Hematopoietic multipotent progenitor cell treated with erythropoietin and hydrocortisone succinate and interleukin-3 and kit ligand, for 15 days (in vitro differentiated cells): ENCODE measurements at places on chromosomes 13 and 19.

- DNase-seq, result no peak
Measured at GRCh38 chr13:51003642-51004041, 94.1 kb downstream of the RNASEH2B start.

DNA sequence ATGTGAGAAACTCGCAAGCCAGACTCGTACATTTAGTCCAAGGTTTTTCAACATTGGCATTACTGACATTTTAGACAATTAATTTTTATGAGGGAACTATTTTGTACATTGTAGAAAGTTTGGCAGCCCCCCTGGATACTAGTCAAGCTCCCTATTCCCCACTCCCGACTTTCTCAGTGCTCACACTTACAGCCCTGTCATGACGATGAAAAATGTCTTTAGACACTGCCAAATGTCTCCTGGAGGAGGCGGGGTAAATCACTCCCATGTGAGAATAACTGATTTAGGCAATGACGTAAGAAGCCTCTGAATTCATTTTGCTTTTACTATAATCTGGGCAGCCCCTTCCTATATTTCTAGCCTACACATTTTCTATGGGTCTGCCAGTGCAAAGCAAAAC, 535.8 kb upstream of the KLHL1 start:
- no peak for DNase-seq

- no peak for DNase-seq
Measured at GRCh38 chr19:4870025-4870700, 2.7 kb upstream of the PLIN3 start.

- no peak for DNase-seq
Measured at GRCh38 chr19:51242881-51243630, 7.8 kb upstream of the SIGLECL1 start.

DNA sequence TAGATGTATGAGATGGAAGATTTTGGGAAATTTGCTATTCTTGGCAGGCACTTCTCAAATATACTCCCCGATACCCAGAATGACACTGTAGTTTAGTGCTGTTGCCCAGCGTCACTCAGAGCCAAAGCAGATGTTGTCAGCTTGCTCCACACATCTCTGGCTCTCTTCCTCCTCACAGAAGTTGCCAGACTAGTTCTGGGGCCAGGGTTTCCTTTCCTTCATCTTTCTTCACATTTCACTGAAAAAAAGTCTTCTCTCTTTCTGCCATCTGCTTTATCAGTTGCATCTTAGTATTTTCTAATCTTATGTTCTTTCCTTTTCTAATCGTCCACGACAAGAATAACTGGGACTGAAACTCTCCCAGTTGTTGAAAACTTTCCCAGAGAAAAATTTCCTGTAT, 251.4 kb downstream of the RGCC start:
- no peak for DNase-seq

DNA sequence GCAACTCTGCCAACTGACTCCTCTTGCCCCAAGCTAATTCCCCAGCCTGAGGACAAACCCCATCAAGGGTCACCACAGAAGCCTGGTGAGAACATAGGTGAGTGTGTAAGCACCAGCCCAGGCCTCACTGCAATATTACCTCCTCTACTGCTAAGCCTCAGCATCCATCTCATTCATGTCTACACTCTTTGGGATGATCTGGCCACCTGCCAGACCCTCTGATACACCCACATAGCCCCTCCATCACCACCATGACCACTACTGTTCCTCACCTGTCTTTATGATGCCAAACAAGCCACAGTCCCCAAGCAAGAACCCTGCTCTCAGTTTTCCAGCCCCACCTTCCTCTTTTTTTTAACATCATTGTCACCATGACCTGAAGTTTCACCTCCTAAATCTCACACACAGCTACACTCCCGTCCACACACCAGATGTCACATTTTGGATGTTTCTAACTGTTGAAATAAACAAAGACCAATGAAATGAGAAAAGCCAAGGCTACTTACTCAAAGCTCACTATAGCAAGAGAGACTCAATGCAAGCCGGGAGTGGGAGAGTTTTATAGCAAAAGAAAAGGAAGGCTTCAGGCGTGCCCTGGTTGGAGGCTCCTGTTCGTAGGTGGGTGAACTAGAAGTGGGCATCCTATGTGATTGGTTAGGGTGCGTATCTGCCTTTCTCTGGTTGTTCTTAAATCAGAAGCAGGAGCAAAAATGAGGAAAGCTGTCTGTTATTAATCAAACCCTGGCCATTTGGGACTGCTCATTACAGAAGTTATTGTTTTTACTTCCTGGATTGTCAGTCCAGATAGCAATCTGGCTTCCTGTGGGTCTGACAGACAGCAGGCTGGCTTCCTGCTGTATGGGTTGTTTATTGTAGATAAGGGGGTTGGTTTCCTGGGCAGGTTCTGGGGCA, 2.0 kb downstream of the ZNF792 start:
- DNase-seq, result no peak

- DNase-seq, result peak; percentile 96
Measured at GRCh38 chr19:15640294-15640903, at the start of gene CYP4F3. TSS of gene CYP4F3 (plus strand) at chr19:15640897. CDS start at chr19:15641416, 519 bp downstream.

DNA sequence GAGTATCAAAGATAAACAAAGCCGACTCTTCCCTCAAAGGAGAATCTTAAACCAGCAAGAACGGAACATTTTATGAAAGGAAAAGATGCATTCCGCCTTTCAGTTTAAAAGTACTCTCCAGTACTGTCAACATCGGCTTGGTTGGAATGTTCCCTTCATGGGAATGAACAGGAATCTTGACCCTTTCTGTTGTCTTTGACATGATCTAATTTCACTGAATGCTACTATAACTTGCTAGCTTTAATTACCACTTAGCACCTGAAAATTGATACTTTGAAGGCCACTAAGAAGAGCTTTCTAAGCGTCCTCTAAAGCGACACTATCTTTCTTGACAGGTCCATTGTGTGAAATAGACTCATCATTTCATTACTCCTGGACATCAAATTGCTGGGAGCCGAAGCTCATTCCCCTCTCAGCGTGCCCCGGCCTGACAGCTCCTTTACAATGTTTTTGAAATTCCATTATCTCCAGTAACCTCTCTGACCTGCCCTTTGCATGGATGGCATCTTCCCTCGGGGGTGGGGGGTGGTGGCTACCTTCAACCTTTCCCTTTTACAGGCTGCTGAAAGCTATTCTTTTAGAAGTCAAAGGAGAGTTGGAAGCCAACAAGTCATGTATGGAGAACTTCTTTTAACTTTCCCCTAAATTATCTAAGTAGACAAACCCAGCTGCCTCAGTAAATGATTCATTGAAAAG, 67.9 kb downstream of the EFNB2 start:
- DNase-seq, result no peak

GRCh38 chr13:80563439-80563838, 222.5 kb upstream of the SPRY2 start:
- DNase-seq, result no peak

DNA sequence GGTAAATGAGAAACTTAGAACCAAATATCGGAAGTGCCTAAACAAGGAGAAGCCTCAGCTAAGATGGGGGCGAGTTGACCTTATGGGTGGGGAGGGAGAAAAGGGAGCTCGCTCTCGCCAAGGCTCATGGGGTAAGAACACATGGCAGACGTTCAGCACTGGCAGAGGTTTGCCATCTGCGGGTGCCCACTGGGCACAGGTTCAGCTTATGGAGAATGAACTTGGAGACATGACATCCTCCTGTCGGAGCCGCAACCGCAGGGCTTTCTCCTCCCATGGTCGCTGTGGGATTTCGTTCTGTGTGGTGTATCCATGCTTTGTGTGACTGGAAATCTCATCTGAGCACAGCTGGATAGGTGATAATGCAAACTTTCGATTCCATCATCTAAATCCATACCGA, 36.1 kb upstream of the PEPD start:
- DNase-seq, result no peak

- DNase-seq, result no peak
Measured at GRCh38 chr19:17848595-17849292, 962 bp upstream of the JAK3 start.

- DNase-seq, result no peak
Measured at GRCh38 chr19:4358709-4359626, 15.6 kb downstream of the MPND start.

- no peak for DNase-seq
Measured at GRCh38 chr13:32179708-32180107, 135.5 kb downstream of the ZAR1L start.

DNA sequence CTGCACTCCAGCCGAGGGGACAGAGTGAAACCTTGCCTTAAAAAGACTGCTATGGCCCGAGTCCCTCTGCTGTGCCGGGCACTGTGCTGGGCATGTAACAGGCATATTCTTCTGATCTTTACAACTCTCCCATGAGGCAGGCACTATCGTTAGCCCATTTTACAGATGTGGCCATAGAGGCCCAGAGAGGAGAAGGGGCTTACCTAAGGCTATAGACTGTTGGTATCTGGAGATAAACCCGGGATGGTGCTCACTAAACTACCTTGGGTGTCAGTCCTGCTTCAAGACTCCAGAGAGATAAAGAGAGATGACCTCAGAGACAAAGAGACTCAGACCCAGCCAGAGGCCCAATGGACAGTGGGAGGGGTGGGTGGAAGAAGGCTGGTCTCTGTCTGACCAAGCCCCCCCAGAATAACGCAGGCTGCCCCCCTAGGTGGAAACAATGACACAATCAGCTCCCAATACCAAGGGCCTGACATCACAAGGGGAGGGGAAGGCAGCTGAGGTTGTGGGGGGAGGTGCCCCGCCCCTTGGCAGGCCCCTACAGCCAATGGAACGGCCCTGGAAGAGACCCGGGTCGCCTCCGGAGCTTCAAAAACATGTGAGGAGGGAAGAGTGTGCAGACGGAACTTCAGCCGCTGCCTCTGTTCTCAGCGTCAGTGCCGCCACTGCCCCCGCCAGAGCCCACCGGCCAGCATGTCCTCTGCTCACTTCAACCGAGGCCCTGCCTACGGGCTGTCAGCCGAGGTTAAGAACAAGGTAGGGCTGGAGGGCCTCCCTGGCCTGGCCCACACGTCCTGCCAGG, at the start of gene CNN1:
Gene CNN1 (plus strand): TSS at position 620 of the 805 bp plus-strand sequence. CDS start 77 bp downstream, at position 697.
- DNase-seq, result no peak

DNA sequence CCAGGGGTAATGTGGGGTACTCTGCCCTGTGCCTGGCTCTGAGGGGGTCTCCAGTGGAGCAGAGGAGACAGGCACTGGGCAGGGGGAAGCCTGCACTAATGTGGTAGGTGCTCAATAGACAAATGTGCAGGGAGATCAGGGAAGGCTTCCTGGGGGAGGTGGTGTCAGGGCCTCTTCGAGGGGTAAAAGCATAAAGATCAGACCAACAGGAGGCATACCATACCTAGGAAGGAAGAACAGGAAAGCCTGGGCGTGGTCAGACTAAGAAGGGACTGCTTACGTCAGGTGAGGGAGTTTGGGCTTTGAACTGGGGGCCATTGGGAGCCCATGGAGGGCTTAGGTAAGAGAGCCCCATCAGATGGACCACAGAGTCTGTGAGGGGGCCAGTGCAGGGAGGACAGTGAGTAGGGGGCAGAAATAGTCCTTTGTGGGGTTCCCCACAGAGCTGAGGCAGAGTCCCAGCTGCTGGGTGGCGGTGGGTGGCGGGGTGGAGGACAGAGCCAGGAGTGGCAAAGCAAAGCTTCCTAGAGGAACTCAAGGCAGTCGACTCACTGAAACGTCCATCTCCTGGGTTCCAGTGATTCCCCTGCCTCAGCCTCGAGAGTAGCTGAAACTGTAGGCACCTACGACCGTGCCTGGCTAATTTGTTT, 8.8 kb downstream of the PRR36 start:
- DNase-seq, result no peak

- no peak for DNase-seq
Measured at GRCh38 chr19:35351411-35352176, 3.9 kb downstream of the FFAR1 start.

DNA sequence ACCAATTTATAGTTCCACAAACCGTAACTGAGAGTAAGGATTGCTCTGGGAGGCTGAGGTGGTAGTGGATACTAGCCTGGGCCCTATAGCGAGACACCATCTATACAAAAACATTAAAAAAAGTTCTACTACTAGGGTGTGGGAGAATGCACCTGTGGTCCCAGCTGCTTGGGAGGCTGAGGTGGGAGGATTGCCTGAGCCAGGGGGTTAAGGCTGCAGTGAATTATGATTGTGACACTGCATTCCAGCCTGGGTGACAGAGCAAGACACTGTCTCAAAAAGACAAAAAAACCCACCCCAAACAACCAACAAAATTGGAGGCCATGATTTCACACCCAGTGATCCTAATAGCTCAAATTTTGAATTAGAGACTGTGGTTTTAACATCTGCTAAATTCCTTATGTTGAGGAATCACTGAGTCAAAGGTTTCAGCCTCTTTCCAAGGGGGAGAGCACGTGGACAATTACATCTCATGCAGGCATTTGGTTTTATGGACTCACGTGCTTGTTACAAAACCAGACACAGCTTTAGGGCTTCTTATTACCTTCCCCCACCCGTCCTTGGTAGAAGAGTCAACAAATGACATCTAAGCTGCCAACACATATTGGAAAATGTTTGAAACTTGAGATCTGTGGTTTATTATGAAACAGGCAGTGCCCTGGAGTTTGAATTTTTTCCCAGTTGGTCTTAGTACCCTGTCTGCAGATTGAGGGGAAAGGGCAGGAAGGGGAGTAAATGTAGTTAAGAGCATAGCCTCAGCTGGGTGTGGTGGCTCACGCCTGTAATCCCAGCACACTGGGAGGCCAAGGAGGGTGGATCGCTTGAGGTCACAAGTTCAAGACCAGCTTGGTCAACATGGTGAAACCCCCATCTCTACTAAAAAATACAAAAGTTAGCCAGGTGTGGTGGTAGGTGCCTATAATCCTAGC, 18.5 kb downstream of the CYP2A6 start:
- DNase-seq, result no peak

- no peak for DNase-seq
Measured at GRCh38 chr13:44049081-44049945, 169.6 kb downstream of the LACC1 start.

GRCh38 chr19:38877781-38878574, at the start of gene RINL:
TSS of gene RINL (minus strand) at chr19:38878275. CDS start at chr19:38876742, 1,533 bp downstream.
- DNase-seq, result no peak

- DNase-seq, result no peak
Measured at GRCh38 chr19:46863818-46864629, 3.2 kb downstream of the ARHGAP35 start.

- DNase-seq, result no peak
Measured at GRCh38 chr13:109400209-109400608, 386.2 kb downstream of the IRS2 start.

- DNase-seq, result no peak
Measured at GRCh38 chr13:77653301-77653700, 44.2 kb upstream of the SLAIN1 start.

- DNase-seq, result no peak
Measured at GRCh38 chr13:29964181-29964845, 113.9 kb upstream of the UBL3 start.

DNA sequence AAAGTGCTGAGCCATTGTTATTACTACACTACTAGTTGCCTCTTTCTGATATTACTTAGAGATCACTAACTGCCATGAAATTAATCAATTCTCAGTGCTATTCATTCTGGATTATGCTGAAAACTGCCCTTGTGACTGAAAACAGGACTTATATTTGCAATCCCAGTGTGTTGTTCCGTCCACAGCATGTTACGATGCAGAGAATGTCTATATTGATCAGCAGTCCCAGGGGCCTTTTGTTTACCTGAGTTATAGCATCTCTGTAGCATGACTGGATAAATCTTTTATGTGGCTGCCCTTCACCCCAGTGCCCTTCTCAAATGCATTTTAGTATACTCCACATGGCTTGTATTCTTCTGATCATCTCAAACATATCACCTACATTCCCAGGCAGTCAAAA, 251.0 kb downstream of the GPC5 start:
- DNase-seq, result no peak

GRCh38 chr13:25190256-25190655, 18.2 kb upstream of the AMER2 start:
- DNase-seq, result no peak
